ENCODE measurements at places on chromosomes 5 and 9.

- DNase-seq = no peak
These were observed 282.4 kb downstream of the NR3C1 start for GRCh38 chr5:143121135-143121475.

DNA sequence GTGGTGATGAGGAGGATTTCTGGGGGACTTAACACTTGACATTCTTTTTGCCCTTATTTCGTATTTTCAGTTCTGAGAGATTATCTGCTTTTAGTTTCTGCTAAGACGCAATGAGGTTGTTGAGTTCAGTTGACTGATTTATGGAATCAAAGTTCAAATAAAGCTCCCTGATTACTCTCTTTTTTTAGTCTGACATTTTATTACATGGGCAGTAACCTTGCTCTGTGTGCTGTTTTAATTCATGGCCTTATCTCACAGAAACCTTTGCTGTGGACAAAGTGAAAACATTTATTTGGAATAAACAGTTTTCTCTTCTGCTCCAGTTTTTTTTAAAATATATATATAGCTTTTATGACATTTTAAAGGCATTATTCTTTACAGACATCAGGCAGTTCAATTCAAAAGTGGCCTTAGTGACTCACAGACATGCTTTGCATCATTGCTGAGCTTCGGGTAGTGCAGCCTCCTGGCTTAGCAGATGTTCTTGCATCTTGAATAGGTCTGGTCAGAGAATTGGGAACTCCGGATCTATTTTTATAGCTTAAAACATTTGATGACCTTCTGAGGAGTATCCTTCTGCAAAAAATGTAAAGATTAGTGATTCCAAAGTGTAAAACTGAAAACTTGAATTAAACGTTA is 162.9 kb downstream of the FAM170A start:
- no peak for DNase-seq

- DNase-seq = peak; percentile 86
These were observed at the start of gene GFPT2 for GRCh38 chr5:180353048-180353979. Gene GFPT2, minus strand, starts transcription at chr5:180353336. Its CDS starts 119 bp downstream, at chr5:180353217.

DNA sequence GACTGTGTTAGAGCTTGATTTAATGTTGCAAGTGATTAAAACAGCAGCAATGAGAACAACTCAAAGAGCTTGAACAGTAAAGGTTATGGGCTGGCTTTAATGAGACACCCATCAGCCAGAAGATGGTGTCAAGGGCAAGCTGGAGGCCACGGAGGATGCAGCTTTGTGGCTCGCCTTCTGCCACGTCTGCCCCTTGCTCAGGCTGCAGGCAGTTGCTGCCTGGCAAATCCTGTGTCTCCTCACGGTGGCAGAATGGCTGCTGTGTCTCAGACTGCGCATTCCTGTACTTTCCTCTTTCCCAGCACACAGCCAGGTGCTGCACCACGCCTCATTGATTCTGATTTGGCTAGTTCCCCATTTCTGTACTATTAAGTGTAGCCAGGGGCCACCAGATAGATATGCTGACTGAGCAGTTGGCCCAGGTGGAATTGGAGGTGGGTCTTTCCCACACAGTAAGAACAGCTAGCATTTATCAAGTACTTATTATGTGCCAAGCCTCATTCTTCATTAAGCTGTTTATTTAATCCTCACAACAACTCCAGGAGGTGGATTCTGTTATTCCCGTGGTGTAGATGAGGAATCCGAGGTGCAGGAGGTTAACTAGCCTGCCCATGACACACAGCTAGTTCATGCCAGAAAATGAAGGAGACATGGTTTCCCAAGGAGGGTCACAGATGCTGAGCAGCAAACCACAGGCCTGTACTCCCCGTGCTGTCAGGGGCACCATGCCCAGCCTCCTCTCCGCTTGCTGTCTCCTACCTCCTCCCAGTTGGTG is 3.5 kb downstream of the NXNL2 start:
- no peak for DNase-seq

DNA sequence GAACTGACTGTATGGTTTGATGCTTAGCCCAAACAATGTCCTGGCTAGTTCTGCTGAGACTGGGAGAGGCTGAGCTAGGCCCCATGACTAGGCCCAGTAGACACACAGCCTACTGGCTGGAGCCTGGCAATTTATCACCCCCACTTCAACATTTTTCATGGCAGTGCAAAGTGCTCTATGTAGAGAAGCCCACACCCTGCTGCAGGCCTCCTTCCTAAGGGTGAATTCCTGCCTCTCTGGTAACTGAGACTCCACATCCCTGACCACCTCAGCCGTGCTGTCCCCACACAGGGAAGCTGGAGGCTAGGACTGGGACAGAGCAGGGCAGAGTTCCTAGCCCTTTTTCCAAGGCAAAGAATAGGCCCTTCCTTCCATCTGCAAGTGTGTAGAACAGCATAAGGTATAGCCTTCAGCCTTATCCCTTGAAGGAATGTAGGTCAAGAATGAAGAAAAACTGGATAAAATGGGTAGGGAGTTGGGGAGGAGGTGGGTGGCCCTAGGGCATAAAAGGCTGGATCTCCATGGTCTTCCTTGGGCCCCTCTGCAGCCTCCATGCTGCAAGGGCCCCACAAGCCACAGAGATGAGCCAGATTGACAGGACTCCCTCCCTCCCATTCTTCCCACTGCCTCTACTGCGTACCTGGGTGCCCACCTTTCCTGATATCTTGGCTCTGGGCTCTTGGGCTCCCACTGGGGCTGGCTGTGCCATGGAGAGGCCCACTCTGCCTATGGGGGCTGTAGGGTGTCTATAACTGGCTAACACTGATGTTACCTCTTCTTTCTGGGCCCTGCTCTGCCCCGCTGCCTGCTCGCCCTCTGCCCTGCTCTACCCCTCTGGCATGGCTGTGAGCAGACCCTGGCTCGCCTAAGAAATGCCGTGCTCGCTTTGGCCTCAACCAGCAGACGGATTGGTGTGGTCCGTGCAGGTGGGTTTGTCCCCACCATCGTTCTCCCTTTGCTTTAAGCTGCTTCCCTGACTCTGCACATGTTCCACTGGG is 29.8 kb downstream of the TCF7 start:
- DNase-seq = no peak

DNA sequence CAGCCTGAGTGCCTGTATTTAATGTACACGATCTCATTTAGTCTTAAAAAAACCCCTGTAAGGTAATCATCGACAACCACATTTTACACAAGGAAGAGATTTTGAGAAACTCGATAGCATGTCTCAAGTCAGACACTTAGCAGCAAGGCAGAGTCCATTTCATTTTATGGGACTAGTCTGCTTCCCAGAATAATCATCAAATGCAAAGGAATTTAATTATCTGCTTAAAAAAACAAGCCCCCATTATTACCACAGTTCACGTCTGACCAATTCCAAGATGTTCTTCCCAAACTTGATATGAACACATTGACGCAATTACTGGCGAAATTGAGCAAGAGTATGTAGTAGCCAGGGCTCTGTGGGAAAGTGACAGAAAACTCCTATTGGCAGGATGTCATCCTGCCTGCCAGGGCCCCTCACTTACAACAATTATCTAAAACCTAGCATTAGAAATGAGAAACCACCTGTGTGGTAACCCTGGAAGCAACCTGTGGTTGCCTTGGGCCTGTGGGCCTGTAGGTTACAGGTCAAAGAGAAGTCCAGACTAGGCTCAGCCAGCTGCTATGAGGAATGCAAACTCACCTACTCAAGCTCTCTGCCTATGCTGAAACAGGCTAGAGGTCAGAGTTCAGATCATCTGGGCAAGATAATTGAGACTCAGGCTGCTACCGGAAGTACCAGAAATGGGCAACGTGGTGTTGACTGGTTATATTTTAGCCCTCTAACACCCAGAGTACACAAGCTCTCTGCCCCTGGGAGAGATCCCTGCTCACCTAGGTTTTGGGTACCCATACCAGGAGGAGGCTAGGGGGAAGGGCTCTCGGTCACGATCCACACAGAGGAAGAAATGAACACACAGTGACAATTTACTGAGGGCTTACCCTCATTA is 1.6 kb downstream of the B4GALT1 start:
- peak; percentile 84 for DNase-seq

DNA sequence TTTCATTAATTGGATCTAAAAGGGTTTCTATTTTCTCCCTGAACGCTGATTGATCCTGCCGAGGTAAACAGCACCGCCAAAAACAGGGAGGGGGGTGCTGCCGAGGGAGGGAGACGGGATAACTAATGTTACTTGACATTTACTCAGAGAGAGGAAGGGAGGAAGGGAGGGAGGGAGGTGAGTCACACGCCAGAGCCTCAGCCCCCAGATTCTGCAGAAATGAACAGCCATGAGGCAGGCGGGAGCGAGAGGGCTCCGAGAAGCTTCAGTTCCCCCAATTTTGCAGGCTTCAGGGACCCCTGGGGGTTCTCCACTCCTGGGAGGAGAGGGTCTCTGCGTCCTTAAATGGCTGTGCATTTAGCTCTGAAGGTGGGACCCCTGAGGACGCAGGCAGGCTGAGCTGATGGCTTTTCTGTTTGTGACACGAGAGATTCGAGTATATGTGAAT is 59.1 kb upstream of the IER5L start:
- peak; percentile 76 for DNase-seq

DNA sequence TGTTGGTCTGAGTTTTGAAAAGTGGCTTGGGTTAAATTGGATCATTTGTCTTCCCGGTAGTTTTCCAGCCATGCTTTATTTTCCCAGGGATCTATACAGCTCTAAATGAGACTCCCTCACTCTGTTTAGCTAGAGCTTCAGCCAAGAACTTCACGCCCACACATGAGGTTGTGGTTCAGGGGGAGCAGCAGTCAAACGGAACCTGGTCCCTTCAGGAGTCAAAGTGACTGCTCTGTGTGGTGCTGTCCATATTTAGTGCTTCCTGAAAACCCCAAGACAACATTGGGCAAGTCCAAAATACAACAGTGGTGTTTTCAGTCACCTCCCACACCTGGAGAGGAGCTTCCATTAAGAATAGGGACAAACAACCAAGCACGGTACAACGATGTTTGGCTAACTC is 90.5 kb downstream of the ANKH start:
- no peak for DNase-seq

GRCh38 chr9:96618209-96619123 is 1.2 kb downstream of the CDC14B start:
- DNase-seq = peak; percentile 47

- peak; percentile 20 for DNase-seq
These were observed 62.9 kb downstream of the EFNA5 start for GRCh38 chr5:107607671-107608345.

DNA sequence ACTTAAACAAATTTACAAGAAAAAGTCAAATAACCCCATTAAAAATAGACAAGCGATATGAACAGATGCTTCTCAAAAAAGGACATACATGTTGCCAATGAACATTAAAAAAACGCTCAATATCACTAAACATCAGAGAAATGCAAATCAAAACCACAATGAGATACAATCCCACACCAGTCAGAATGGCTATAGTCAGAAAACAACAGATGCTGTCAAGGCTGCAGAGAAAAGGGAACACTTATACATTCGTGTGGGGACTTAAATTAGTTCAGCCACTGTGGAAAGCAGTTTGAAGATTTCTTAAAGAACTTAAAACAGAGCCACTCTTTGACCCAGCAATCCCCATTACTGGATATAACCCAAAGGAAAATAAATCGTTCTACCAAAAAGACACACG is 10.8 kb downstream of the OR13F1 start:
- DNase-seq = no peak
